Fibroblast of lung (primary cell): ENCODE measurements at places on chromosomes 3 and 15. TPM values are rescaled to one million over a fixed set of nuclear protein-coding genes. Genes with fewer than 3 reads are reported as not detected.

Gene ENTPD3
- total RNA-seq, result under 0.01 TPM in 1 of 2 replicates, not detected in the other

Gene OCA2
- not detected in 2 replicates for total RNA-seq

Gene TNNC1
- 0.33 and 0.51 TPM in 2 replicates for total RNA-seq

Gene ABI3BP
- total RNA-seq, result 4.8 and 6.2 TPM in 2 replicates

Gene GAP43
- total RNA-seq, result under 0.01 and 0.17 TPM in 2 replicates

Gene SLCO2A1
- total RNA-seq, result under 0.01 TPM in 2 replicates

Gene CPN2
- not detected in 2 replicates for total RNA-seq

Gene TGM5
- total RNA-seq, result under 0.01 TPM in 1 of 2 replicates, not detected in the other

Gene PROS1
- total RNA-seq, result 33.0 and 48.8 TPM in 2 replicates

Gene MYEF2
- 6.2 and 13.5 TPM in 2 replicates for total RNA-seq
